ENCODE measurements at places on chromosomes 7 and 10. TPM values are rescaled to one million over a fixed set of nuclear protein-coding genes. Genes with fewer than 3 reads are reported as not detected.

- DNase-seq: no peak
Measured at GRCh38 chr7:45890902-45891461, 2.7 kb downstream of the IGFBP1 start.

- DNase-seq: no peak
Measured at GRCh38 chr7:101595766-101596537, 33.1 kb downstream of the MYL10 start.

DNA sequence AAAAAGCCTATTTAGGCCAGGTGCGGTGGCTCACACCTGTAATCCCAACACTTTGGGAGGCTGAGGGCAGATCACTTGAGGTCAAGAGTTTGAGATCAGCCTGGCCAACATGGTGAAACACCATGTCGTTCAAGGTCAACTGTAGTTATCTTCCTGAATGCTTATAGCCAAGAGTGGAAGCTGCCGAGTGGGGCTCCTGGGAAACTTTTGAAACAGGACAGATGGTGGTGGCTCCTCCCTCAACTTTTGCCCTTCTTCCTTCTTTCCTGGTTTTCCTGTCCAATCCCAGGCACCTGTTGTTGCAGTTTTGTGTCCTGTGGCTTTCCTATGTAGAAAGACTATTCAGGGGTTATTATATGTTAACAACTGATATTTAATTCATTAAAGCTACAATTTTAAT is 8.7 kb upstream of the PPIA start:
- no peak for DNase-seq

GRCh38 chr10:128835361-128835760 is 631.7 kb upstream of the MGMT start:
- DNase-seq: no peak

DNA sequence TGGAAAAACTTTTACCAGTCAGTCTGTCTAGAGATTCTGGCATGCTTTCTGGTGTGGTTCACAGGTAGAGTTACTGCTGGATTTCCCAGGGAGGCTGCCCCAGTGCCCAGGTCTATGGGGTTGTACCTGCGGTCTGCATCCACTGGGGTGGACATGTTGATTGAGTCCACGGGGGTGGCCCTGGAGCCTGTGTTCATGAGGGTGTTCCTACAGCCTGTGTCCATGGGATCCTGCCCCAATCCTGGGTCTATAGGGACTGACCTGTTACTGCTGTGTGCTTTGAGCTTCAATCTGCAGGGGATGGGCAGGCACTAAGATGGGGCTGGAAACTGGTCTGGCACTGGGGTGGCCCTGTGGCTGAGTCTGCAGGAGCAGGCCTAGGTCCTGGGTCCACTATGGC is 54.5 kb upstream of the PRPS1L1 start:
- DNase-seq: no peak

The NKX1-2 gene
- total RNA-seq: not detected

The UPK3BL2 gene
- 21.4 TPM for total RNA-seq

GRCh38 chr10:57799625-57800024 is 468.1 kb downstream of the IPMK start:
- no peak for DNase-seq

The SNCG gene
- not detected for total RNA-seq

DNA sequence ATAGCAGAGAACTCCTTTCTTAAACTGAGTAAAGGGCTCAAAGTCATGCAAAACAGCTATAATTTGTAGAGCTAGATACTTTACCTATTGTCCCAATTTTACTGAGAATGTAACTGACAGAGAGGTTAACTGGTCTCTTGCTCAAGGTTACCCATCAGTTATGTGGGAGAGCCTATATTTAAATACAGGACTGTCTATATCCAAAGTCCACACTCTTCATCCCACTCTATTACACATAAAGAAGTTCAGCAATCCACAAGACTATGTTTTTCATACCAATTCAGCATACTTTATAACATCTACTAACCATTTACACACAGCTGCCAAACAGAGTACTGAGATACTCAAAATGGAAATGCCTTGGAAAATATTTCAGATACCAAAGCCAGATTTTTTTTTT is 100.2 kb downstream of the MICU1 start:
- no peak for DNase-seq

DNA sequence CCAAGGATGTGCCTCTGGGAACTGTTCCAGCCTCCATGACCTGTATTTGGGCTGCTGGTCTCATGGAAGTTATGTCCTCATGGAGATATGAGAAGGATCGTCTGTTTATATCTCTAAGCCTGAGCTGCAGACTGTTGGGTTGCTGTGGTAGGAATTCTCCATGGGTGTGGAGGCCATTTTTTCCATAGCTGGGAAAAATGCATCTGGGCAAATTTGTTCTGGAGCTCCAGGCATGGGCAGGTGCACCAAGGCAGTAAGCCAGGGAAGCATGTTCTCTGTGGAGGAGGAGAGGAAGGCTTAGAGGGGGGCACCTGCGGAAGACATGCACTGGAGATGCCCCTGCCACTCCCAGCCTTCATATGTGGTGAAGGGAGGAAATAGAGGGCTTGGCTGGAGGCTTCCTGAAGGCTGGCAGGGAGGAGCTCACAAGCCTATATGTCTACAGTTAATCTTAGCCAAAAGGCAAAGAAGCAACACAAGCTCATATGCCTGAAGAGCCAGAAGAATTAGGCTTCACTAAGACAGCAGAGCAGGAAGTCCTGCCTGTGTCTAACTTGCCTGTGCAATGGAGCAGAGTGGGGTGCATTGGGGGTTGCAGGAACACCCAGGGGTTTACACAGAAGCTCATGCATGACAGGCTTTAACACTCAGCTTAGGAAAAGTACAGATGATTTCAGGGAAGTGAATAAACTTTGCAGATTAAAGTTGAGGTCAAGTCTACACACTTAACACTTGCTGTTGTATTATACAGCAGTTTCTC is 35.1 kb upstream of the CXCL12 start:
- no peak for DNase-seq

DNA sequence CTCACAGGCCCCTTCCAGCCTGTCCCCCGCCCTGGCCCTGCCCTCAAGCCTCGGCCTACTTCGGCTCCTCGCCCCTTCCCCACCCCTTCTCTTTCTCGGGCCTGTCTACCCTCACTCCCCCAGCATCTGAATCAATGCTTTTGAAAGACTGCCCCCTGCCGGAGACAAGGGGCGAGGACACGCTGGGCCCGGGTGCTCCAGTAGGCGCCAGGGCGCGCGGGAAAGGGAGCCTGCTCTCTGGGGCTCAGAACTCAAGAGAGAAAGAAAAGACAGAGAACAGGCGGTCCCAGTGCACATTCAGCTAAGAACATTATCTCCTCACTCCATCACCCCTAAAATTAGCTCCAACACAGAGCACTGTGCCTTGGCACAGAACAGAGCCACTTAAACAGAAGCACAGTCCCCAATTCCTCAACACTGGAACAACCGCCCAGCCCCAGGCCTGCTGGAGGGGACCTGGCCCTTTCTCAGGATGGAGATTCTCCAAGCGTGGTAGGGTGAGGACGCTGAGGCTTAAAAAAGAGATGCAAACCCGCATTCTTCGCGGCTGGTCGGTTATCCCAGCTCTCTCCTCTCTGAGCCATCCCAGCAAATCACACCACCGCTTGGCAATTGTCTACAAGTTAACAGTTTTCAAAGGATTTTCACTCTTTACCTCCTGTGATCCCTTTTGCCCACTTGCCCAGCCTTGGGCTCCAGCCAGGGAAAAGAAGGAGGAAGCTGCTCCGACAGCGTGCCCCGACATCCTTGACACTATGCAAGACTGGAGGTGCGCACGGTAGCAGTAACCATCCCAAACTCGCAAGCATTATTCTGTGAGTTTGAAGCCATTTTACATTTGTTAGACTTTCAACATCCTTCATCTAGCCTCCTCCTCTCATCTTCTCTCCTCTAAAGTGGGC is 2.1 kb downstream of the GIGYF1 start:
- DNase-seq: peak; percentile 88

DNA sequence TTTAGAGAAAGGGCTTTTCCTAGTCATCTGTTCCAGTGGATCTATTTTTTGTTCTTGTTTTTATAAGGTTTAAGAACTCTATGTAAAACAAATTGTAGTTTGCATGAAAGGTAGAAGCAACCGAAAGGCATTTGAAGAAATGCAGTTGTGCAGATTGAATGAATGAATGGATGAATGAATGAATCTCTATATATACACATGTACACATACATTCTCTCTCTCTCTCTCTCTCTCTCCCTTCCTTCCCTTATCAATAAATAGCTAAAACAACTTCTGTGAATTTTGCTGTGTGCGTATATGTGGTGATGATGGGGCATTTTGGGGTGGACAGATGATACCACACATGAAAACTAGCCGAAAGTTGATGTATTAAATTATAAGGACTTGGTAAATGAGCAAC is 32.4 kb downstream of the ANLN start:
- DNase-seq: no peak

GRCh38 chr10:131174211-131174565 is 137.3 kb downstream of the TCERG1L start:
- DNase-seq: no peak

DNA sequence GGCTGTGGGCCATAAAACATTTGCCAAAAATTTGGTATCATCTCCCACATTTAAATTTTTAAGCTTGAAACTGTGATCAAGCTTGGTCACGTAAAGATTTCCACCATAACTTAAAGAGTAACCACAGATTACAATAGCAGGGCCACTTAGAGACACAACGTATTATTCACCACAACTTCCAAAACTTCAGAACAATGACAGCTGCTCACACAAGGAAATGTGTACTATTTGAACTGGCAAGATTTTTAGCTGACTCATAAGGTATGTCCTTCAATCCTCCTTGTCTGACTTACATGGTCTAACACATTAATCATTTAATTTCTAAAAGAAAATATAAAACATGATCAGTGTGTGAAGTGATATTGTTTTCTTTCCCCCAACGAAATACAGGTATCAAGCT is 234.5 kb downstream of the PARD3 start:
- no peak for DNase-seq

GRCh38 chr10:101294109-101294508 is 59.9 kb upstream of the BTRC start:
- no peak for DNase-seq

The FAM170B gene
- total RNA-seq: not detected

DNA sequence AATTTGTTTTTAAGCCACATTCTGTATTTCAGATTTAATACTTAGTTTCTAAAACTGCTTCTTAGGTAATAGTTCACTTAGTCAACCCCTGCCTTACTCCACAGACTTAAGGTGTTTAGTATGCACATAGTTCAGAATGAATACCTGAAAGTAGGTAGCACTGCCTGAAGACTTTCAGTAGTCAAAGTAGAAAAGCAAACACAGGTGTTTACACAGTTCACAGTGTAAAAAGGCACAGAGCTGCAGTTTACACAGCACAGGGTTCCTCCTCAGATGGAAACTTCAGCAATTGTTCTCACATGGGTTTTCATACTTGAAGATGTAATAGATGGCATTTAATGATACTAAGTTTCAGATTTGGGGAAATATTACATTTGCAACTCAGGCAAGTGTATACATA is 3.1 kb upstream of the PKD1L1 start:
- no peak for DNase-seq

The SLC16A12 gene
- total RNA-seq: not detected

GRCh38 chr7:132815696-132816311 is 239.5 kb upstream of the PLXNA4 start:
- DNase-seq: no peak

DNA sequence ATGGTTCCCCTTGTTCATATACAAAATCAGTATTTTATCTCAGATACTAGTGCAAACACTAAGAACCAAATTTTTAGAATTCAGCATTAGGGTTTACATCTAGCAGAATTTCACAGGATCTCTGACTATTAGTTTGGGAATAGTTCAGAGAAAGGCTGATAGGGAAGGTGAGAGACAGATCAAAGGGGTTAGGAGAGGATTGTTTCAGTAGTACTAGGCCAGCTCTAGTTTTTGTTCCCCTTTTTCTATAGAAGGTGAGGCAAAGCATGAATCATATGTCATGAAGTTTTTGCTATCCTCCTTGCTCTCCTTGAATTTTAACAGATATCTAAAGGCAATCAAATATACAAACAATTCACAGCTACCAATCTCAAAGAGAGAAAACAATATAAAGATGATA is 26.1 kb upstream of the CTNNA3 start:
- DNase-seq: no peak

- no peak for DNase-seq
Measured at GRCh38 chr10:102781090-102781920, 37.6 kb downstream of the WBP1L start.

The ANXA8L1 gene
- total RNA-seq: not detected

DNA sequence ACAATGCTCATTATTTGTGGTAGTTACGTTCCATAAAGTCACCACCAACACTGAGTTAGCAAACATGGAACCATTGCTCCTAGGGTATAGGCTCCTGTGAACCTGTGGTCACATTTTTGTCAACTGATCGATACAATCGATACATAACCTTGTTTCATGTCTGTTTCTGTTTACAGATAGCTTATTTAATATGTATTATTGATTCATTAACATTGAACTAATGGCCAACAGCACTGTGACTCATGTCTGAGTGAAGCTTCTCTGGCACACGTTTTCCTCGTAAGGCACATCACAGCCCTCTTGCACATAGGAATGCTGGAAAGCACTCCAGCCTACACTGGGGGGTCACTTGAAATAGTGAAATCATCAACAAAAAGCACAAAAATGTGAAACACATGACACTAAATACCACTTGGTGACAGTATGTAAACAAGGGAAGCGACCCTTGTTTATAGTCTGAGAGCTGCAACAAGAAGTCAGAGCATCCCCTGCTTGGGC is 27.0 kb downstream of the GHRHR start:
- no peak for DNase-seq

- DNase-seq: no peak
Measured at GRCh38 chr7:41855798-41856197, 152.9 kb upstream of the INHBA start.

The TMEM229A gene
- total RNA-seq: not detected

GRCh38 chr7:153943457-153943856 is 108.7 kb upstream of the DPP6 start:
- DNase-seq: no peak

GRCh38 chr10:59099481-59099880 is 77.0 kb upstream of the PHYHIPL start:
- no peak for DNase-seq

The SLC26A5 gene
- total RNA-seq: not detected

DNA sequence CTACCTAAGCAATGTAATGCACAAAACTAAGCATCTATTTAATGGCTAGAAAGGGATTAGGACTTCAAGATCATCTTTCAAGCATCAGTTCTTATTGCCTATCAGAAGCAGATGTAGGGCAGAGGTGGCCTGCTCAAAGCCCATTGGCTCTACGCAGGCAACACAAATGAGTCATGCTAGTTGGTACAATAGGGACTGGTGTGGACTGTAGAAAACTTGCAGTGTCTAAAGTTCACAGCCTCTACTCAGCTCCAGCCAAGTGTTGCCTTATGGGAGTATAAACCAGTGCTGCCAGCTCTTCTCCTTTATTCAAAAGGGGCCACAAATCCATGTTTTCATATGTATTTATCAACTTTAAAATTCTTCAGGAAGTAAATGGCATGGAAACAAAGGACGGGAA is 31.7 kb downstream of the ASAH2 start:
- no peak for DNase-seq

DNA sequence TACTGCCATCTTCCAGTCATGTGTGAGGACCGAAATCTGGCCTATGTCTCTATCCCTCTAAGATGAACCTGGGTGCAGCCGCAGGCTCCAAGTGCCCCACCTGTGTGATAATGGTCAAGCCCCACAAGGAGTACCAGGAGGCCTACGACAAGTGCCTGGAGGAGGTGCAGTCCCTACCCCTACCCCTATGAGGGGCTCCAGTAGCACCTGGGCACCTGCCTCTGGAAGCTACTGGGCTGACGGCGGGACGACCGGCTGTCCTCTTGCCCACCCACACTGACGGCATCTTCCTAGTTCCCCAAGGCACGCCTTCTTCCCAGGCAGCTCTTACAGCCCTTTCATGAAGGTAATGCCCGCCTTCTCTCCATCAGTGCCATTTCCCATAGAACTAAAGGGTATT is 47.4 kb downstream of the HOXA1 start:
- DNase-seq: no peak

The SPDYE1 gene
- total RNA-seq: not detected

The NPY4R2 gene
- total RNA-seq: not detected

All from activated CD8-positive, alpha-beta T cell treated with anti-CD3 and anti-CD28 coated beads for 36 hours (primary cell).